Stimulated activated CD4-positive, alpha-beta T cell treated with anti-CD3 and anti-CD28 coated beads, Interleukin-1b, Interleukin-23, amount 100 ng/mL, for 1 hour (primary cell): ENCODE measurements at places on chromosomes 3 and 15.

- no peak for DNase-seq
Measured at GRCh38 chr3:161333696-161334095, 37.6 kb downstream of the SPTSSB start.

GRCh38 chr15:52161406-52161966, 29.7 kb downstream of the GNB5 start:
- DNase-seq = no peak

GRCh38 chr15:69415381-69415780, 1.2 kb downstream of the KIF23 start:
- DNase-seq = no peak

DNA sequence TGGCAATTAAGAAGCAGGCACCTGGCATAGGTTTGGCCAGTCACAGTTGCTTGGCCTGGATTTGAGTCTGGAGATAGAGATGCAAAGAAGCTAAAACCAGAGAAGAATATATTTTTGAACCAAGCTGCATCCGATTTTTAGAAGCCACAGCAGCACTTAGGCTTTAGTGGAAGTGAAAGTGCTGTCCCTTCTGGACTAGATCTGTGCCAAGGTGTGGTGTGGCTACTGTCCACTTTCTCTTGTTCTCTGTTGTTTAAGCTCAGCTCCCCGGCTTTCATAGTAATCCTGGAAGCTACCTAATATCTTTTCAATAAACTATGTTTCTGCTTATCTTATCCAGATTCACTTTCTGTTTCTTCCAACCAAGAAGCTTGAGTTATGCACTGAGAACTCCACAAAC, 183.4 kb upstream of the THRB start:
- DNase-seq = no peak

DNA sequence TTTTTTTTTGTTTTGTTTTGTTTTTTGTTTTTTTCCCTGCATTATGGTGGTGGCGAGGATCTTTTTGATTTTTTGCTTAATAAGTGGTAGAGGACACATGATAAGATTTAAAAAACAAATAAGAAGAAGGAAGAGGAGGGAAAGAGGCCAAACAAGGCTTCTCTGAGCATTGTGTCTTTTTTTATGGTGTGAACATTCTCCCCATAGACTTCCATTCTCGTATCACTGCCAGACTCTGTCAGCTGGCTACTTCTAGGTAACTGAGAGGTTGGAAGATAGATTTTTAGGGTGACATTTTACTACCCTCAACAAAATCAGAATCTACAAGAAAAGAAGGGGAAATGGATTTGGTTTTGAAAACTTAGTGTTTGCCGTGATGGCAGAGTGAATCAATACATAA, 3.8 kb downstream of the NLGN1 start:
- DNase-seq = no peak

DNA sequence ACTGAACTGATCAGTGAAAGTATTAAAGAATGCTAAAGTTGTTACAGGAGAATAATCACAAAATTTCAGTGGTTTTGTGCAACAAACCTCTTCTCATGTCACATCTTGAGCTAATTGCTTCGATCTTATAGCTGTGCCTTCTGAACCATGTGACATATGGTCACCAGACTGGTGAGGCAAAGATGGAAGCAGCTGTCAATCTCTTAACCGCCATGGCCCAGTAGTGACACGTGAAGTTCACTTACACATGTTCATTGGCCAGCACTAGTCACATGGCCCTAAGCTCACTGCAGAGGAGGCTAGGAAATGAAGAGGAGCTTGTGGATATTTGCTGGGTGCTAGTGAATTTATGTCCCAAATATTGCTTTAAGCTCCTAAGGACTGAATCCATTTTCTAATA, 32.5 kb downstream of the BOC start:
- DNase-seq = no peak

DNA sequence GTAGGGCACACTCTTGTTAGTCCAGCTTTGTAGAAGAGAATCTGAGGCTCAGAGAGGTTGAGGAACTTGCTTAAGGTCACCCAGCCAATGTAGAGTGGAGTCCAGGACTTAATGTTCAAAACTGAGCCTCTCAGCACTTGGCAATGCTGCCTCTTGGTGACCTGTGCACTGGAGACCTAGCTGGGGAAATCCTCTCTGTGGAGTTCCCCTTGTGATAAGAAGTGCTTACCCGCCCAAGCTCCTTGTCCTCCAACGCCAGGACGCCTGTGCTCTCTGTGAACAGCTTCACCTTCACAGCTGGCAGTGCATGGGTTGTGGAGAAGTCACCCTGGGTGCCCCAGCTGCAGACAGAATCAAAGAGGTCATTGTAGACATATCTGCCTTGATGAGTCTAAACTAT, 219.1 kb upstream of the FEZF2 start:
- no peak for DNase-seq

DNA sequence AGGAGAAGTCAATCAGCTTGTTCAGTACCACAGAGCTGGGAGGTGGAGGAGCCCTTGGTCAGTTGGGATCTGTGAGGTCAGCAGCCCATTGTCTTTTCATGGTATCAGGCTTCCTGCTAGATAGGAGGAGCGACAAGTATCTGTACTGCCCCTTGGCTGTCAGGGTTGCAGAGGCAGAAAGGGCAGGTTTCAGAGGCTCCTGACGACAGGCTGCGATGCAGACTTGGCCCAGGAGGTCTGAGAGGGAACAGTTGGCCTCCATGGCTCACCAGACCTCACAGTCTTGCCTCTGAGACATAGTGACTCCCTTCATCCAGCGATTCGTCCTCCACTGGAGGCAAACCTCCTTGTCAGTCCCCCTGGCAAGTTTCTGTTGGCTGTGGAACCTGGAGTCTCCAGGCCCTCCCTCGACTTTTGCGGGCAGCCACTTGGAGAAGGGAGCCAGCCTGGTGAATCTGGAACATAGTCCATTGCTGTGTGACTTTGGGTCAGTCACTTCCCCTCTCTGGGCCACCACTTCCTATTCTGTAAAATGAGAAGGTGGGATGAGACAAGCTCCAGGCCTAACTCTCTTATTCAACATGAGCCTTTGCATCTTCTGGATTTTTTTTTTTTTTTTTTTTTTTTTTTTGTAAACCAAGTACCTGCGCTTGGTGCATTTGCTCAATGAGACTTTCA, 177.9 kb upstream of the TLE3 start:
- no peak for DNase-seq

DNA sequence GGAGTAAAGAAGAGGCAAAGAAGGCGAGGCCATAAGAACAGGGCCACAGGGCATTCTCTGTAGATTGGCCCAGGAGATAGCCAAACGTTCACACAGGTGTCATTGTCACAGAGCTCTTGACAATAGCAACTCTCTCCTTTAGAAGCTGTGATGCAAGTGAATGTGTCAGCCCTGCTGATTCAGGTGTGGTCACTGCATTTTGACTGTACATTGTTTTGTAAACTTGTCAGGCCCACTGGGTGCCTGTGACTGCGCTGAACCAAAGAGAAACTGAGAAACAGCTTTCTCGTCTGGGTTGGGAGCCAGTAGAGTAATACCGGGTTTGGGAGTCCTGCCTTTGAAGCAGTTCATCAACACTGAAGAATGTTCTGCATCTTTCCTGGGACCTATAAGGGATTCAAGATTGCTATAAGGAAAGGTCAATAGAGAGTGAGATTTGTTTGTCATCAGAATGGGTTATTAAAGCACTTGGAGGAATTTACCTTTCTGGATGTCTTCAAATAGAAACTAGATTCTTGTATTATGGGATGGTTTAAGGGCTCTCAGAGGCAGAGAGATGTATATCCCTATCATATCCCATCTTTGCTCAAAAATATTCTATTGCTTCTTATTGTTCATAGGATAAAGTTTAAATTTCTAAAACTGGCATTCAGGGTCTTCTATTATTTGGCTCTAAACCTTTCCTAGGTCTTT, 45.4 kb downstream of the TMEM45A start:
- DNase-seq = no peak

DNA sequence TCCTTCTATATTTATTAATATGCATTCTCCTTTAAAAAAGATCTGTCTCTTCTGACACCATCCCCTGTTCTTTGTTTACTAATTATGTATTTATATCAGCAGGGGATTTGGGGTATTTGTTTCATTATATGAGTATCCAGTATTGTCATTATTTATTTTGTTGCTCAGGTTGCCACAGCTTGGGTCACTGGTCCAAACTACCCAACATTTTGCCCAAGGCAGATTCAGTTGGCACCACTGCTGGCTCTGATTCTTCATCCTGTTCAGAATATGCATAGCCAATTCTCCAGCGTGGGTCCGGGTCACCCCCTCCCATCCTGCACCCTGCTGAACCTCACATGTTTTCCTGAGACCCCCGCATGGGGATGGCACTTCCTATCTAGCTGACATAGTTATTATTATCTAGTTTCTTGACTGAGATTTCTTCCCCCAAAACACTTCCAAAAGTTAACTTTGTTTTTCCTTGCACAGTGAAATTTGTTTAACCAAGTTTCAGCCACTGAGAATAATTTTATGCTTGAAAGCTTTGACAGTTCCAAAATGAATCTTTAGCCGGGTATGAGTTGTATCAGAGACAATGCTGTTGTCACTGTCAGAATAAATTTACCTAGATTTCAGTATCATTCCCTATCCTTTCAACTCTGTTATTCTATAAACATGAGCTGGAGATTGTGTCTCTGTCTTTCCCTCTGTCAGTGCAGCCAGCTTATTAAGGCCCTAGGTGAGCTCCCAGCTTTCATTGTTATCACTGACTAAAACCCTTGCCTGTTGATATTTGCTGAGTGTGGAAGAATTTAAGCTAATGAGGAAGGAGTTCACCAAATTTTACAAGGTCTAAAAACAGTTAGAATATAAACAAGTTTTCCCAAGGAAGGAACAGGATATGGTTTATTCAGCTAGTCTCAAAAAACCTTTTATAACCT, 70.3 kb downstream of the TGFBR2 start:
- no peak for DNase-seq

GRCh38 chr15:39181940-39182339, 398.9 kb upstream of the THBS1 start:
- no peak for DNase-seq

DNA sequence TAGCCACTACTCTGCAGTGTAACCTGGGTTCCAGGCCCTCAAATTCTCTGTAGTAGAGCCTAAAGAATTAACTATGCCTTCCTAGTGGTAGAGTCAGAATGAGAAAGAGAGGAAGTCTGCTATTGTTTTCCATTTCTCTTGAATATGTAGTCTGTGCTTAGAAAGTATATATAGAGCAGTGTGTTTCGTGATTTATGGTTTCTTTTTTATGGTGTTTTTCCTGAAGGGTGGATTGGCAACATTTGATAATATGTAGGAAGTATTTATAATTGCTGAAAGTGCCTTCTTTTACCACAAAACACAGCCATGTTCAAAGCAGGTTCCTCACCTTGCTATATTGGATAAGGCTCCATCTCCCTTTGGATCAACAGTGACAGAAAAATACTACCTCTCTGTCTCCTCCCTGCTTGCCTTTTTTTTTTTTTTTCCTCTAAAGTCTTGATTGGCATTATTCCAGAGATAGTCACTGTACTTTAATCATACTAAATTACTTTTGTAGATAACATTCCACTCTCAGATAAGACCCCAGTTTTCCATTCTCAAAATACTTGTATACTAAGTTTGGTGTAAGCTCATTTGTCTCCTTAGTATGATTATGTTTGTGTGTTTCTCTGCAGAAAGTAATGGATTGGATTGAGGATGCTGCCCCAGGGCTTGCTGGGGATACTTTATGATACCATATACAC, 47.8 kb downstream of the IQGAP1 start:
- DNase-seq = no peak

DNA sequence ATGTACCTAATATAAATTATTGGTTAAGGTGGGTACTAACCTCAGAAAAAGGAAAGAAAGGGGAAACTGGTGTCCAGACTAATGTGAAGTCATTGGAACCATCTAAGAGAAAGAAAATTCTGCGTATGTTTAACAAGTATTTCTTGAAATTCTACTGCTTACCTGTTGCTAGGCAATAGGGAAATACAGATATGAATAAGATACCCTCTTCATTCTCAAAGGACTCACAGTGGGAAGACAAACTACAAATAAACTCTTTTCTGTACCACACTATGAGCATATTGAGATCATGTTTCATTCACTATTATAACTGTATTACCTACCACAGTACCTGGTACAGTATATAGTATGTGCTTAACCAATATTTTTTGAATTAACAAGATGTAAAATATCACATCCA, 140.5 kb upstream of the MLF1 start:
- no peak for DNase-seq

DNA sequence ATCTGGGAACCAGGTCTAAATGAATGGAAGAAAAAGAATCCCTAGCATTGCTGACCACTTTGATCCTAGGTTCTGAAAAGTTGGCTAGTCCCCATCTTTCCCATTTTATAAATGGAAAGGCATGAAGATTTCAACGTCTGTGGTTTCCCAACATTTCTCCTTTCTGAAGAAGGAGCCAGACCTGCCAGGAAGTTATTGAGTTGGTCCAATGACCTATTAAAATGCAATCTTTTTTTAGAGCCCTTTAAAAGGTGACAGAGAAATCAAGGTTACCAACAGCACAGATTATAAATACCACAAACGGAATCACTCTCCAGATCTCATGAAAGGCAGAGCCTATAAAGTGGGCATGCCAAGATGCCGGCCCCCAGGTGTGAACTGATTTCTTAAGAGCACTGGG, 505.6 kb upstream of the THBS1 start:
- DNase-seq = no peak

GRCh38 chr3:172705170-172705569, 5.7 kb downstream of the NCEH1 start:
- no peak for DNase-seq

DNA sequence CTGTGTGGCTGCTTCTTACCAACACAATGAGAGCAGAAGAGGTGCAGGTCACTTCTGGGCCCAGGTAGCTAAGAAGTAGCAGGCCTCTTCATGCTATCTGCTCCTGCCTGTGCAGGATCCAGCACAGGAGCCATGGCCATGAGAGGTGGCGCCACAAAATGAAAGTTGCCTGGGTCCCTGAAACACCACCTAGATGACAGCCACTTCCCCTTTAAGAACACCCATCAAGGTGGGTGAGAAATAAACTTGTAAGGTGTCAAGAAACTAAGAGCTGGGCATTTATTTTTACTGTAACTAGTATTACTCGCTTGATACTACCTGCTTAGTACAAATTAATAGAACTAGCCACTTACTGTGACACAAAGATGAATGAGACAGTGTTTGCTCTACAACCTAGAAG, 484.6 kb upstream of the TBL1XR1 start:
- no peak for DNase-seq

- DNase-seq = no peak
Measured at GRCh38 chr15:101020945-101021344, 101.8 kb downstream of the LRRK1 start.

DNA sequence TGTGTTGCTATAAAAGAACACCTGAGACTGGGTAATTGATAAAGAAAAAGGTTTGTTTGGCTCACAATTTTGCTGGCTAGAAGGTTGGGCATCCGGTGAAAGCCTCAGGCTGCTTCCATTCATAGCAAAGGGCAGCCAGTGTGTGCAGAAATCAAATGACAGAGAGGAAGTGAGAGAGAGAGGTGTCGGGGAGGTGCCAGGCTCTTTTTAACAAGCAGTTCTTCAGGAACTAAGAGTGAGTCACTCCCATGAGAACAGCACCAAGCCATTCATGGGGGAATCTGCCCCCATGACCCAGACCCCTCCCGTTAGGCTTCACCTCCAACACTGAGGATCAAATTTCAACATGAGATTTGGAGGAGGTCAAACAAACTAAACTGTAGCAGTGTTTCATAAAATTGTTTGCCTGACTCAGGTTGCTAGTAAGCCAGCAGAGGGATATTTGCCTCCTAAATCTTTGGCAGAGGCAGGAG, 4.5 kb upstream of the PARP15 start:
- no peak for DNase-seq
